ENCODE measurements at places on chromosomes 7 and 10.
A peak's percentile ranks its signal among the peaks of the same experiment; 100 is the strongest.

DNA sequence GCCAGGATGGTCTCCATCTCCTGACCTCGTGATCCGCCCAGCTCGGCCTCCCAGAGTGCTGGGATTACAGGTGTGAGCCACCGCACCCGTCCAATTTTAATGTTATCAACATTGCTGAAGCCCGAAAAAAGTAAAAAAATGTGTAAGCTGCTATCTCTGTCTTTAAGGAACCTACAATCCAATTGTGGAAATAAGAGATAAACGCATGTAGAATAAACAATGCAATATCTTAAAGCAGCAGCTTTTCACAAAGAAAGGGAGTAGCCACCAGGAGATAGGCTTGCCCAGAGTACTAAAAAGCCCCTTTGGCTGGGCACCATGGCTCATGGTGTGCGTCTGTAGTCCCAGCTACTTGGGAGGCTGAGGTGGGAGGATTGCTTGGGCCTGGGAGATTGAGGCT, 282.9 kb upstream of the LYZL1 start:
- no peak for DNase-seq

GRCh38 chr10:24930427-24930826, 22.0 kb downstream of the PRTFDC1 start:
- DNase-seq = no peak

GRCh38 chr10:69679736-69680135, 49.7 kb downstream of the FAM241B start:
- DNase-seq = no peak

DNA sequence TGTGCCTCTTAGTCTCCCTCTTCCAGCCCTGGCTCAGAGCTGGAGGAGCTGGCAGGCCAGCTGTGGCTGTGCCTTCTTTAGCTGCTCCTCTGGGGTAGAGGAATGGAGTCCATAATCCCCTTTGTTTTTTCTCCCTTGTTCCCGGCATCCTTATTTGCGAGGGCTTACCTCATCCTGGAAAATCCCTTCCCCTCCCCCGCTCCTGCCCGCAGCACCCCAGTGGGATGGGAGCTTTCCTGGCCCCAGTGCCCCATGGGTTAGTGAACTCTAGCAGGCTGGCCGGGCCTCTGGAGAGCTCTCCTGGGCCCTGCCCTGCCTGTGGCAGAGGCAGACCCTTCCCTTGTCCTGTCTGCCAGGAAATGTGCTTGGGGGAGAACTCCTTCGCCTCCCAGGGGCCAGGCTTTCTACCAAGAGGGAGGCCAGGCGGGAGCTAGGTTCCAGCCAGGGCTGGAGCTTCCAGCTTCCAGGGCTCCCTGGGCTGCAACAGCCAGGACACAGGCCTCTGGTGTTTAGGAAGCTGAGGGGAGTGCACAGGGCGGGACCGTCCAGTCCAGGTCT, 16.5 kb upstream of the TRIM8 start:
- DNase-seq = no peak

- DNase-seq = no peak
Measured at GRCh38 chr7:15433151-15433550, 128.7 kb downstream of the AGMO start.

DNA sequence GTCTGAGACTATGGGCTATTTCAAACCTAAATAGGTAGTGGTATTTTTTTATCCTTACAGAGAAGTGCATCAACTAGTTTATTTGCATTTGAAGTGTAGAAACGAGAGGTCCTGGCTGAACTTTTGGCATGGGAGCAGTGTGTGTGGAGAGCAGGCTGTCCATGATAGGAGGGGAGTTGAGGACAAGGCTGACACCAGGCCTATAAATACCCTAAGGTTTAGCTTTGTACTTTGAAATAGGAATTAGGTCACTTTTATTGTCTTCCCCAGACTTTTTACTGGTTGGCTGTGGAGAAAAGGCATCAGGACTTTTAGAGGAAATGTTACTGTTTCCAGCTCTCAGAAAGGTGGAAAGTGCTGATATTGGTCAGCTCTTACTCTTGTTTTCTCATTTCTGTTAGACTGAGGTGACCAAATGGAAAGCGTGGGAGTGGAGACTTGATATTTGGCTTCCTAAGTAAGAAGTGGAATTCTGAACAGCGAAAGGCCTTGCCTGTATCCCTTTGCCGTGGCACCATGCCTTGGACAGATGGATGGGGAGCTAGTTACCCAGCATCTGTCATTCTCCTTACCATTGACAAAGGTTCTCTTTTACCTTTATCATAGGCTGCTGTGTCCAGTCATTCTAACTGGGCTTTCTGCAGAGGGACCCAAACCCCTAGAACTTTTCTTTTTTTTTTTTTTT, 46.0 kb downstream of the GBF1 start:
- DNase-seq = no peak

DNA sequence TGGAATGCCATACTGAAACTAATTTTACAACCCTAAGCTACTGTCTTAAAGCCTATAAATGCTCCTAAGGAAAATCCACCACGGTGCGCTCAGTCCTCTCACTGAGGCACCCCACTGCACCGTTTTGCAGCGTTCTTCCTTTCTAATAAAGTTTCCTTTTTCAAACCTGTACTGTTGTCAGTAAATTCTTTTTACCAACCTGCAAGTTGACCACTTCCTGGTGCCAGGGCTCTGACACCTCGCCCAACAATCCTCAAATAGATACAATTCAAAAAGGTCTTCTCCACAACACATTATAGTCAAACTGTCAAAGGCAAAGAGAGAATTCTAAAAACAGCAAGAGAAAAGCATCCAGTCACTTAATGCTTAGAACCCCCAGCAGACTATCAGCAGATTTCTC, 42.8 kb downstream of the HERPUD2 start:
- peak; percentile 28 for DNase-seq

GRCh38 chr10:121080281-121080891, 229.2 kb downstream of the WDR11 start:
- no peak for DNase-seq

DNA sequence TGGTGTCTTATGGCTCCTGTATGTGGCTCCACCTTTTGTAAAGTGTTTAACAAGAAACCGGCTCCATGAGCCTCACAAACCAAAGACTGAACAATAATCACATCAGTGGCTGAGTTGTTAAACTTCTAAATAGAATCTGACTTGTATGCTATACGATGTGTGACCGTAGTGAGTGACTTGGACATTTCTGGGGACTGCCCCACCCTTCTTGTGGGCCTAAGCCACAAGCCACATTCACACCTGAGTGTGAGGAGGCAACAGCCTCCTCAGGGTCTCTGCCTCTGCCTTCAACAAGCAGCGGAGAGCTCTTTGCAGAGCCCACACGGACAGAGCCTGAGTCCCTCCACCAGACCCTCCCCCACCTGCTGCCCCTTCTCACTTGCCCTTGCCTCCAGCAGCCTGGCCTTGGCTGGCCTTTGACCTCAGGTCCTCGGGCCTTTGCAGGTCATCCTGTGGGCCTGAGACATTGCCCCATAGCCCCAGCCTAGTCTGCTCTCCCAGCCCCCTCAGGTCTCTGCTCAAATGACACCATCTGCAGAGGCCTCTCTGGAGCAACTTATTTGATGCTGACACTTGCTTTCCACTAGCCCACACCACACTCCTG, 156.8 kb upstream of the TNS3 start:
- DNase-seq = no peak

- DNase-seq = no peak
Measured at GRCh38 chr10:132746801-132747625, 38.9 kb downstream of the NKX6-2 start.

- no peak for DNase-seq
Measured at GRCh38 chr7:2800931-2801688, 43.0 kb downstream of the GNA12 start.

DNA sequence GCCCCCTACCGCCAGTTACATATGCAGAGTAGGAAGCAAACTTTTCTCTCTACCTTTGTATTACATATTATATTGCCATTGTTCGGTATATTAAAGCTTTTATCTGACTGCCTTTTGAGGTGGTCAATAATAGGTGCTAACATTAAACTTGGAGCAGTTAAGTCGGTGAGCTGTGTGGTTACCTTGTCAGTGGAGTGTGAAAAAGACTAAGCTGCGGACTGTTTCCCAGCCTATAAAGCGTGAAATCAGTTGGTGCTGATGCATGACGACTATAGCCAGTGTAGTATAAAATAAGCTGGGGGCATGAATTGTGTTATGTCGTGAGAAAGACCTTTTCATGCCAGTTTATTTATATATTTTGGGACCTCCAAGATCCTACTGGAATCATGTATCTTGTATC, 33.7 kb downstream of the R3HCC1L start:
- DNase-seq = no peak

DNA sequence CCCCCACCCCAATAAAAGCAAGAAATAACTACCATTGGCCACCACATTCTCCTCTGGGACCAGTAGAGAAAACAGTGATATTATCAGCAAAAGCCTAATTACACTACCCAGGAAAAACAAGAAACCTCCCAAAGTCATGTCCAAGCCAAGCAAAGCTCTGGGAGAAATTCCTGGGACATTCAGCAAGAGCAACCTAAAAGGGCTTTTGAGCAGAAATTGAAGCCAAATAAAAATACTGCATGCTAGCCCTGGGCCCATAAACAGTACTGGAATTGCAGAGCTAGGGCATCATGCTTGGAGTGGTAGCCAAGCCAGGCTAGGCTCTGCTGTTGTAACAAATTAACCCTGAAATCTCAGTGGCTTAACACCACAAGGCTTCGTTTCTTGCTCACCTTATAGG, 347.9 kb downstream of the LRMDA start:
- DNase-seq = no peak

- DNase-seq = no peak
Measured at GRCh38 chr10:13189961-13190360, 28.6 kb downstream of the MCM10 start.

- DNase-seq = no peak
Measured at GRCh38 chr10:112755446-112756234, 194.4 kb upstream of the TCF7L2 start.

- no peak for DNase-seq
Measured at GRCh38 chr7:31027161-31027965, 24.7 kb upstream of the ADCYAP1R1 start.

GRCh38 chr7:37796138-37796775, 52.1 kb upstream of the NME8 start:
- DNase-seq = no peak

- no peak for DNase-seq
Measured at GRCh38 chr10:33117230-33117629, 159.2 kb upstream of the ITGB1 start.

GRCh38 chr10:24331457-24331856, 122.5 kb downstream of the KIAA1217 start:
- DNase-seq = no peak

GRCh38 chr10:102752266-102752930, 8.7 kb downstream of the WBP1L start:
- DNase-seq = no peak

GRCh38 chr7:41825927-41826480, 123.1 kb upstream of the INHBA start:
- DNase-seq = no peak

GRCh38 chr7:50783801-50784507, 1.3 kb upstream of the GRB10 start:
- no peak for DNase-seq

DNA sequence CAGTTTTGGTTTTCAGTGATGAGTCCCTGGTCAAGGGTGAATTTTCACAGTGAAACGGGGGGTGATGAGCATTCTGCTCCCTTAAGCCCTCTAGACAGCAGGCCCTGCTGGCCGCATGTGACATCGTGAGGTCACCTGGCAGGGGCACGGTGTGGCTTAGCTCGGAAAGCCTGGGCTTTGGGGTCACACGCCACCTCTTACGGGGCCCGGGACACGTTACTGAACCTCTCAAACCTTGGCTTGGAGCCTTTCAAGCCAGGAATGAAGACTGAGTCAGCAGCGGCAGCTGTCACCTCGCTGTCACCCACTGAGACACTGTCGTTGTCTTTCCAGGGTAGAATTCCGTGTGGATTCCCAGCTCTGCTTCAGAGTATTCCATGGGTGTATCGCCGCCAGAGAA, 4.1 kb downstream of the GET4 start:
- no peak for DNase-seq

DNA sequence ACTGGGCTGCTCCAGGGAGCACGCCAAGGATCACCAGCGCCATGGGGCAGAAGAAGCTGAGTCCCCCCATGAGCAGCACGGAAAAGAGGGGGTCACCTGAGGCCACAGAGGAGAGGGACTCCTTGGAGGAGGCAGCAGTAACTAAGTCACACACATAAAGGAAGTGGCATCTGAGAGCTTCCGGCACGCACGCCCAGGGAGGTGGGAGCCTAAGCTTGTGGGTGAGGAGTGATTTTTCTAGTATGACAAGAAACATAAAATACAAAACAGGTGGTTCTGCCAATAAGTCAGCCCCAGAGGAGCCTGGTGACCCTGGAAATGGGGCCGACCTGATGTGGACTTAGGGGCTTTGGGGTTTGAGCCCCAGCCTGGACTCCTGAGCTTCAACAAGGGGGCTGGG, 60.8 kb downstream of the CARD11 start:
- peak; percentile 60 for DNase-seq

- DNase-seq = no peak
Measured at GRCh38 chr7:147412782-147413556, 1177.6 kb upstream of the C7orf33 start.

- DNase-seq = no peak
Measured at GRCh38 chr7:31493714-31494181, 20.1 kb upstream of the ITPRID1 start.

DNA sequence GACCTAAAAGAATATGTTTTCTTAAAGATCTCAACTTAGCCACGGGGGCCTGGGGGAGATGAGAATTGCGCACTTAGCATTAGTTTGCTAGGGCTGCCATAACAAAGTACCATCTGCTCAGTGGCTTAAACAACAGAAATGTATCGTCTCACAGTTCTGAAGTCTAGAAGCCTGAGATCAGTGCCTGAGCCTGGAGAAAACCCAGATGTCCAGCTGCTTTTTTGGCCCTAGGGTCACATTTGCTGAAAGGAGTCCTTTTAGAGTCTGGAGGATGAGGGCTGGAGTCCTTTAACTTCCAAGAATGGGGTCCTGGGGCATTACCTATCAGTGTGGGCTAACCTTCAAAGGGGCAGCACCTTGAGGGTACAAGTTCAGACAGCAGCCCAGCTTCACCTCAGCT, 48.2 kb downstream of the SMURF1 start:
- no peak for DNase-seq

Data from CD4-positive, alpha-beta T cell treated with Interleukin-12 subunit alpha and Interleukin-12 subunit beta, for 1 hour (primary cell).